ENCODE measurements at places on chromosomes 16 and 17.

GRCh38 chr17:64125937-64126336 is 4.0 kb downstream of the ERN1 start:
- DNase-seq, result no peak

DNA sequence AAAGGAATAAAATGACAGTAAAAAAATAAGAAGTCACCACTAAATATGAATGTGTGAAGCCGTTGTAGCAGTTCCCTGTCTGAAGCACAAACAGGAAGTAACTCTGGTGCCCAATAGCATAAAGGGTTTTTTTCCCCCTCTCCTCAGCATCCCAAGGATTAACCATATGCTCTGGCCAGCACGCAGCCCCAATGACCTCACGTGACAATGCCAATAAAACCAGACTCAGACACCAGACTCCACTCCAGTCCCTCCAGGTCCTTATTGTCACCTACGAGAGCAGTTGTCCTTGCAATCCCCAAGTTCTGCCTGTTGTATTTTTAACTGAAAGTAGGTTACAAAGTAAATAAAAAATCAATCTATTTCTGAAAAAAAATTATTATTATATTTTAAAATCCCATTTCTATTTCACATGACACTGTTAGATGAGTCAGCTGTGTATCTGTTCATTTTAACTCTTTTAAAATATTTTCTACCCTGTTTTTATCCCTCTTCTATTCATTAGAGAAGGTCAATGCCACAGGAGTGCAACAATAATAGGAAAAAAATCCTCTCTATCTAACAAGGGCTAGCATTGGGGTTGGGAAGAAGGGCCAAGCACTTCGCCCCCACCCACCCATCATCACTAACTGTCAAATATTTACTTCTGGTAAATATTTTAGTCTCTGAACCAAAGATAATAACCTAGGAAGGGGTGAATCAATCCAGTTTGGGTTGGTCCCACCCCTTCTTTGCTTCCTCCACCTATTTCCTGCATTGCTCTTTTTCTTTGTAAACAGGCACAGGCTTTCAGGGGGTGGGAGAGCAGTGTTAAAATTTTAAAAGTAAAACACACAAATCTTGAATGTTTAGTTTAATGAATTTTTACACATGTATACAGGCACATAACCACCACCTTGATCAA is 6.6 kb downstream of the PRAC1 start:
- DNase-seq, result no peak

- peak; percentile 50 for DNase-seq
Observed at GRCh38 chr17:19928299-19928698, 49.3 kb downstream of the AKAP10 start.

- no peak for DNase-seq
Observed at GRCh38 chr17:61594294-61594825, 3.3 kb upstream of the NACA2 start.

GRCh38 chr16:9706217-9706836 is 475.9 kb downstream of the GRIN2A start:
- no peak for DNase-seq

DNA sequence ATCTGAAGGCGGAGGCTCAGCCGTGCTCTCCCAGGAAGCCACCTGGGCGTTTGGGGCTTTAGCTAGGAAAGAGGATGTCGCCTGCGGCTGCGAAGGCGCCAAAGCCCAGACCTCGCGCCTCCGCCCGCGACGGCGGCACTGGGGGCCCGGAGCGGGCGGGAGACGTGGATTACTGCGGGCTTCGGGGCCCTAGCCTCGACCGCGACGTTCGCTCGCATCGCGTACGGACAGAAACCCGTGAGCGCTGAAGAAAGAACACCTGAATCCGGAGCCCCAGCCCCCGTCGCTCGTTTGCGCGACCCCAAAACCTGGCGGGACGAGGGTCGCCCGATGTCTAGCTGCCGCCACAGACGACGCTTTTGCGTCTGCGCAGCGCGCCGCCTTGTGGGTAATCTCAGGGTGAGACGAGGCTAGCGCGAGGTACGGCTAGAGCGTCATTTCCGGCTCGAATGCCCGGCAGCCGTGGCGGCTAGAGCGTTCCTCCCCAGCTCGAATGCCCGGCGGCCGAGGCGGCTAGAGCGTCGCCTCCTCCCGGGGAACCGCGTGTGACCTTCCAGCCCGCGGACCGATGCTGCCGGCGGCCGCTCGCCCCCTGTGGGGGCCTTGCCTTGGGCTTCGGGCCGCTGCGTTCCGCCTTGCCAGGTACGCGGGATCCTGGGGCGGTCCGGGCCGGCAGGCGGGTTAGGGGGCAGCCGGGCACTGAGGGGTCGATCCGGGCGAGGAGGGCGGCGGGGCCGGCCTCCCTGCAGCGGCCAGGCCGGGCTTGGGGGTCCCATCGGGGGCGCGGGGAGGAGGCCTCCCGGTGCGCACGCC is at the start of gene MRPL12:
Gene MRPL12, plus strand, starts transcription at position 434 of the 813 bp plus-strand sequence. Its CDS starts 135 bp downstream, at position 569.
- DNase-seq, result peak; percentile 73

DNA sequence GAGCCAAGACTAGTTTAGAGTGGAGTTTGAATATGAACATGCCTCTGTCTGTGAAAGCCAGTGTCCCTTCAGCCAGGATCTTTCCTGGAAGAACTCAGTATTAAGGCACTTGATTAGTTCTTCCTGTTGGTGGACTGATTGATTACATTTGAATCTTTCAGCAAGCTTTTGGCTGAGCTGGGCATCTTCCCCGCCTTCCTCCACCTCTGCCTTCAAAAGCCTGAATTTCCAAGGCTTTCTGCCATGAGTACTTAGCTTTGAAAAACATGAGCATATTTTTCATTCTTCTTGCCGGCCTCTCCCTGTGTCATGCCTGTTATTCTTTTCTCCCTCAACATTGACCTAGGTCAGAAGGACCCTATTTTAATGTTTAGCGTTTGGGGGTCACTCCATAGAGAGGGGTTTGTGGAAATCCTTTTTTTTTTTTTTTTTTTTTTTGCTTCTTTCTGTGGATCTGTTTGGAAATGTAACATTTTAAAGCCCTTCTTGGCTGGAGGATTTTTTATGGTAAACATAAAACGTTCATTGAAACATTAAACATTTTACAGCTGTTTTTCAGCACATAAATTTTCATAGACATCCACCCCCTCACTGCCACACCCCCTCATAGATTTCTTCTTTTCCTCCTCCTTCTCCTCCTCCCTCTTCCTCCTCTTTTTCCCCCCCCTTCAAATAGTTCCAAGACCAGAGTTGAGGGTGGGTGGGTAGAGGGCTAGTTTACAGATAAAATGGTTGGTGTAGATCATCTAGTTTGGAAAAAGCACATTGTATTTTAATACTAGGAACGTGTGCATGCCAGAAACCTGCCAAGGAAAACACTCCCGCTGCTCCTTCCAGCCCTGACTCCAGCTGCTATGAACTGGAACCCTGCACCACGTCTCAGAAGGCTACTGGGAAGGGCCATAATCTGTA is 645.9 kb downstream of the WWOX start:
- no peak for DNase-seq

DNA sequence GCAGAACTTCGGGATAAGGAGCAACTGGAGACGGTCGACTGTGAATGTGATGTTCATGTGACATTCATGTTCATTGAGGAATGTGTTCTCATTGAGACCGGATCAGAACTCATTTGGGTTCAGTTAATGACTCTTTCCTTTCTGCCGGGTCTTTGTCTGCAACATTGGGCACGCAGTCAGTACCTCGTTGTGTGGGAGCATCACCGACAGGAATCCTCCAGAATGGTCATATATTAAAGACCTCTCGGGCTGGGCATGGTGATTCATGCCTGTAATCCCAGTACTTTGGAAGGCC is 144.6 kb downstream of the PITPNC1 start:
- DNase-seq, result no peak

GRCh38 chr16:9598731-9599083 is 507.3 kb downstream of the HAPSTR1 start:
- DNase-seq, result no peak

DNA sequence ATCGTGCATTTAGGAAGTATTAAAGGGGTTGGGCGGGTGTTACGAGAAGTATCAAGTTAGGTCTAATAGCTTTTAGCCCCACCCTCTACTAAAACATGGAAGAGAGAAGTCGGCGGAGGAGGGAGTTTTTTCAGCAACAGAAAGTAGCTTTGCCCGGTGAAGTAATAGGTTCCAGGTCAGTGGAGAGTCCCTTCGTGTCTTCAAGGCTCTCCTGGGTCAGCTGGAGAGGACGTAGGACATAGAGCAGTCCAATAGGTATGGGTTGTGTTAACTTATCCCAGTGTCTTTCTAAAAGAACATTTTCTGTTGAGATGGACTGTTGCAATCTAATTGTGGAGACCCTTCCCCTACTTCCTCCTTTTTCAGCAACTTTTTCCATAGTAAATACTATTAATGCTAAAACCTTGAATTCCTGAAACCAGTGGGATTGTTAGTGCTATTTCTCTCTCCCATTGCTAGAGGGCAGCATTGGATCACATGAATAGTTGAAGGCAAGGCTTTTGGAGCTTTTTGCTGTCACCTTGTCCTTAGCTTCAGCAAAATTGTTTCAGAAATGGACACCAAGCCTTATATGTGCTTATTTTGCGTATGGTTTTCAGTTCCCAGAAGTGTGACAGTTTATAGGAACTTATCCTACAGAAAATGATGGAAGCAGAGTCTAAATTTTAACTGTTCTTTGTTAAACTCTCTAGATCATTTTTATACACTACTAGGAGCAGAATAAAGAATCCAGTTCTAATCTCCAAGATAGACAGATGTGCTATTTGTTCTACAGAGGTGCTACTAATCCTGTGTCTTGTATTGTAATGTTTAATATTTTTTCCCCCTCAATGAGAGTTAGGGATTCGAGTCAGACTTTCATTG is 38.4 kb downstream of the UTP18 start:
- DNase-seq, result no peak

GRCh38 chr16:629185-629832 is 1.5 kb upstream of the WFIKKN1 start:
- DNase-seq, result no peak
